PC-9 (cell line): ENCODE measurements at places on chromosomes 2 and 18.

GRCh38 chr2:105134081-105134480, 96.2 kb downstream of the MRPS9 start:
- DNase-seq, result no peak

DNA sequence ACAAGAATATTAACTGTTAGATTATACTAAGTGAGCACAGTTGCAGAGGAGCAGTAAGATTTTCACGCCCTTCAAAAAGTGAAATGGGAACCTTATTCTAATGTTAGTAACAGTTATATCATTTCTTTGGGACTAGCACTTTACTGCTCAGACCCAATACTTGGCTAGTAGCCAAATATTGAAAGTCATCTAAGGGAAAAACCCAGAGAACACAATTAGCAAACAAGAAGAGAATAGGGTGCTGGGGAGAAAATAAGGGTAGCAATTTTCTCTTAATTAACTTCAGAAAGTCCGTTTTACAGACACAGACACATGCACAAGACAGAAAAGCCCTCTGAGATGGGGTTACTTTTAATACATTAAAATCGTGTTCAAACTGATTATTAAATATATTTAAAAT, 71.8 kb downstream of the ID2 start:
- DNase-seq, result no peak

GRCh38 chr18:46700066-46700824, 43.2 kb upstream of the LOXHD1 start:
- no peak for DNase-seq

DNA sequence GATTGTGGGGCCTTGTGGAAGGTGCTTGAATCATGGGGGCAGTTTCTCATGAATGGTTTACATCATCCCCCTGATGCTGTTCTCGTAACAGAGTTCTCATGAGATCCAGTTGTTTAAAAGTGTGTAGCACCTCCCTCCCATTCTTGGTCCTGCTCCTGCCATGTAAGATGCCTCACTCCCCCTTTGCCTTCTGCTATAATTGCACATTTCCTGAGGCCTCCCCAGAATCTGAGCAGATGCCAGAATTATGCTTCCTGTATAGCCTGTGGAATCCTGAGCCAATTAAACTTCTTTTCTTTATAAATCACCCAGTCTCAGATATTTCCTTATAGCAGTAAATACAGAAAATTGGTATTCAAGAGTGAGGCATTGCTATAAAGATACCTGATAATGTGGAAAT, 15.6 kb upstream of the WDR75 start:
- DNase-seq, result no peak

DNA sequence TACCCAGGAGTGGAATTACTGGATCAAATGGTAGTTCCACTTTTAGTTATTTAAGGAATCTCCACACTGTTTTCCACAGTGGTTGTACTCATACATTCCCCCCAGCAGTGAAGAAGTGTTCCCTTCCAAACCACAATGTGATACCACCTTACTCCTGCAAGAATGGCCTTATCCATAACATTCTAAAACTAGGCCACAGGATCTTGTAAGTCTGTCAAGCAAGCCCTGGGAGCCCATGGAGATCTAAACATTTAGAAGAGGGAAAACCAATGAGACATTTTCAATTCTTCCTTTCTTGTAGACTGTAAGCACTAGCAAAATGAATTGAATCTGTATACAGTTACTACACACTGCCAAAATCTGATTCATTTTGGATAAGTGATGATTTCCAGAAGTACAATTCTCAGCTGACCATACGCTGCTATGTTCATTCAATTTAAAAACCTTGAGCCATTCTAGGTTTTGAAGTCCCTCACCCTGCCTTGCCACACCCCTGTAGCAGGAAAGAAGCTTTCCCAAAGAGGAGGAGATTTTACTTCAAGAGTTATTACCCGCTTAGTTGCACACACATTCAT, 149.1 kb downstream of the SLC8A1 start:
- DNase-seq, result no peak

DNA sequence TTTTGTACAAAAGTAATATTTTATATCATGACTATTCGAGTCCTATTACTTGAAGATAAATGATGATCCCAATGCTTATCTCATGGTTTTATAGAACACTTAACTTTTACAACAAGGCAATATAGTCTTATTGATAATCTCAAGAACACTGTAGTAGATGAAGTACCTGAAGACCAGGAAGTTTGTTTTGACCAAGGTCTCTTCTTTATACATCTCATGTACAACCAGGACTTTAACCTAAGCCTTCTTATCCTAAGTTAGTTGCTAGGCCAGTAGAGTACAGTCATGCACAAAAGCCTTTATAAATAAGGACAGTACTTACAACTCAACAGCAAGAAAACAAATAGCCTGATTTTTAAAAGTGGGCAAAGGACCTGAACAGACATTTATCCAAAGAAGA, 147.7 kb upstream of the NOSTRIN start:
- DNase-seq, result no peak

- no peak for DNase-seq
Measured at GRCh38 chr2:113251118-113251517, 27.6 kb downstream of the PAX8 start.

DNA sequence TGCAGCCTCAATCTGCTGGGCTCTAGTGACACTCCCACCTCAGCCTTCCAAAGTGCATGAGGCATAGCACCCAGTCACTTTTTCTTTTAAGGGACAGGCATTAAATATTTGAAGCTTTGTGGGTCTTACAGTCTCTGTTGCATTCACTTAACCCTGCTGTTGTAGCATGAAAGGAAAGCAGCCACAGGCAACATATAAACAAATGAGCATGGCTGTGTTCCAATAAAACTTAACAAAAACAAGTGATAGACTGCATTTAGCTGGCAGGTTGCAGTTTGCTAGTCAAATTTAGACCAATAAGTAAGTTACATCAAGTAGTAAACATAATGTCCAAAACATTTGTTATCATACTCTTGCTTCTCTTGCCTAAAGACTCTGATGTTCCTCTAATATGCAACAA, 297.3 kb upstream of the MMADHC start:
- DNase-seq, result no peak

DNA sequence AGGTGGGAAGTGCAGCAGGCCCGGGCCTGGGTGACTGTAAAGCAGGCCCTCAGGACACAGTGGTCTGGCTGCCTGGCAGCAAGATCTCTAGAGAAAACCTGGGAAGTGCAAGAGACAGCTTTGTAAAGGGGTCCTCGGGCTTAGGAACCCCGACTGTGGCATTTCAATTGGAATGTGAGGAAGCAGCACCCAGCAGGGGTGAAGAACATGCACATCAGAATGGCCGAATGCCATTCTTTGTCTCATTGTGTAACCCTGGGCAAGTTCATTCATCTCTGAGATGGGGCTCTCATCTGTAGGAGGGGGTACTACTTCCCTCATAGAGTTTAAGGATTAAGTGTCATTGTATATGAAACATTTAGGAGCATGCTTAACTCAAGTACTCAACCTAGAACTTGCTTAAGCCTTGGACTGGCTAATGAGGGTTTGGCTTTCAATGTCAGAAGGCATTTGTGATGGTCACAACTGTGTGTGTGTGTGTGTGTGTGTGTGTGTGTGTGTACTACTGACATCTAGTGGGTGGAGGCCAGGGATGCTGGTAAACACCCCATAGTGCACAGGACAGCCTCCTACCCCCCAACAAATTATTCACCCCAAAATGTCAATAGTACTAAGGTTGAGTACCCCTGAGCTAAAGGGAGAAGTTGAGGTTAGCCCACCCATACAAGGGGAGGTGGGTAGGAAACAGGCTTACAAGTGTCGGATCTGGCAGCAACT, 29.3 kb downstream of the MEX3C start:
- DNase-seq, result no peak

- no peak for DNase-seq
Measured at GRCh38 chr2:217835931-217836891, 166.6 kb downstream of the TNS1 start.

DNA sequence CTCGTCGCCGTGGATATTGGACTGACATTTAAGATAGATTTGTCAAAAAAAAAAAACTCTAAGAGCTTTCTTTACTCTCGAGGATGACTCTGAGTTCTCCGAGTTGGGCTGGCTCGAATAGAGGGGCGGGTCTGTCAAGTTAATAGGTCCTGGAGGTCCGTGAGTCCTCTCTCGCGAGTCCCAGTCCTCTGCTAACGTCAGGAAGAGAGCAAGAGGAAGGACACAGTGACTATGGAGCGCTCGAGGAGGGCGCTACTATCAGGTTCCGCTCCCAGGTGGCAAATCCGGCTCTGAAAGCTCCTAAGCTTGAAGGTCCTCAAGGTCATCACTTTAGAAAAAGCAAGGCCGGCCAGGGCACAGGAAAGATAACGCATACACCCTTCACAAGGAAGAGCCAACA, 404 bp upstream of the AKAIN1 start:
- no peak for DNase-seq
